Activated naive CD4-positive, alpha-beta T cell treated with anti-CD3 and anti-CD28 coated beads, Interleukin-2, amount 50 U/mL, for 72 hours (primary cell): ENCODE measurements at places on chromosomes 6 and 20. TPM values are rescaled to one million over a fixed set of nuclear protein-coding genes. Genes with fewer than 3 reads are reported as not detected.

DNA sequence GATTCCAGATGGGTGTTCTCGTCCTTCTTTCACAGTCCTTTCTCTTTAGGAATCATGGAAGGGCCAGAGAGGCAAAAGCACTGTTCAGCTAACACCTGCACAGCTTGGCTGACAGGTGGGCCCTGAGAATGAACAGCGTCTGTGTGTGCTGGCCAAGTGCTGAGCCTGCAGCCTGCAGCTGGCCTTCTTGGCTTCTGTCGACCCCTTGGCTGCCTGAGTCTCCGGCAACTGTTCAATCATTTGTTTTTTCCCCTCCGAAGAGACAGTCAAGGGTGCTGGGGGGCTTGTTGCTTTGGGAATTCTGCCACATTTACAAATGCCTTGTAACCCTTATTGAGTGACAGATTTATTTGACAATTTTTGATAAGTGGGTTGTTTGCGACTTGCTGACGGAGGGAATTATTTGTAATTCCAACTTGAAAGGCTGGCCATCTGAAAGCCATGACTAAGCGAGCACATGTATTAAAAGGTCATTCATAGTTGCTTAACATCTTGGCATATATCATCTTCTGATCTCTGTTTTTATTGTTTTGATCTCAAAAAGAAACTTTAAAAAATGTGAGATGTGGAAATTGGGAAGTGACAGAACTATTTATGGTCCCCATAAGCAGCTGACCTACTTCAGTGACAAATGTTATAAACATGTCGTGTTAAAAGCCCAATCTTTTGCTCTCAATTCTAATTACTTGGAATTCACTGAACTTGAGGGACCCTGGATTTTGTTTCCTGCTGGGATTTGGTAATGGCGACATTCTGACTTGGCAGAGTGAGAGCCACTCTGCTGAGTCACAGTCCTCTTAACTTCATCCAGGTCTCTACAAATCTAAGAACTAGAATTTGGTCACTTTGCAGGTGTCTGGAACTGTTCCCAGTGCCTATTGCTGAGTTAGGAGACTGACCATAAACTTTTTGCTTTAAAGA is 41.9 kb upstream of the FERMT1 start:
- DNase-seq: no peak

GRCh38 chr6:22057962-22058361 is 238.9 kb downstream of the PRL start:
- DNase-seq: no peak

DNA sequence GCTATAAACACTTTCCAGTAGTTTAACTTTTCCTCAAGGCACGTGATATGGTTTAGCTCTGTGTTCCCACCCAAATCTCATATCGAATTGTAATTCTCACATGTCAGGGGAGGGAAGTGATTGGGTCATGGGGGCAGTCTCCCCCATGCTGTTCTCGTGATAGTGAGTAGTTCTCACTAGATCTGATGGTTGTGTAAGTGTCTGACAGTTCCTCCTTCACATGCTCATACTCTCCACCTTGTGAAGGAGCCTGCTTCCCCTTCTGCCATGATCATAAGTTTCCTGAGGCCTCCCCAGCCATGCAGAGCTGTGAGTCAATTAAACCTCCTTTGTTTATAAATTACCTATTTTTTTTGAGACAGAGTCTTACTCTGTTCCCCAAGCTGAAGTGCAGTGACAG is 127.9 kb downstream of the DTNBP1 start:
- DNase-seq: no peak

DNA sequence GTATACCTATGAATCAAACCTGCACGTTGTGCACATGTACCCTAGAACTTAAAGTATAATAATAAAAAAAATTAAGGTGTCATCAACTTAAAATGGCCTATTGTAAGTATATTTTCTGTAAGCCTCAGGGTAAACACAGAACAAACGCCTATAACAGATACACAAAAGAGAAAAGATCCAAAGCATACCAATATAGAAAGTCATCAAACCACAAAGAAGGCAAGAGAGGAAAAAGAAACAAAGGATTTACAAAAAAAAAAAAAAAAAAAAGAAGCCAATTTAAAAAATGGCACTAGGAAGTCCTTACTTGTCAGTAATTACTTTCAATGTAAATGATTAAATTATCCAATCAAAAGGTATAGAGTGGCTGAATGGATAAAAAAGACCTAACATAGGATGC is 24.6 kb upstream of the ASF1A start:
- no peak for DNase-seq

- DNase-seq: no peak
Observed at GRCh38 chr6:2733324-2733723, 17.4 kb downstream of the MYLK4 start.

DNA sequence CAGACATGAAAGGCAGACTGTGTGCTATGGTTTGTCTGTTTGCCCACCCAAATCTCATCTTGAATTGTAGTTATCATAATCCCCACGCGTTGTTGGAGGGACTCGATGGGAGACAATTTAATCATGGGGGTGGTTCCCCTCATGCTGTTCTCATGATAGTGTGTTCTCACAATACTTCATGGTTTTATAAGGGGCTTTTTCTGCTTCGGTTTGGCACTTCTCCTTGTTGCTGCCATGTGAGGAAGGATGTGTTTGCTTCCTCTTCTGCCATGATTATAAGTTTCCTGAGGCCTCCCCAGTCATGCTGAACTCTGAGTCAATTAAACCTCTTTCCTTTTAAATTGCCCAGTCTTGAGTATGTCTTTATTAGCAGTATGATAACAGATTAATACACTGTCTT is 47.2 kb upstream of the MICB start:
- DNase-seq: no peak

DNA sequence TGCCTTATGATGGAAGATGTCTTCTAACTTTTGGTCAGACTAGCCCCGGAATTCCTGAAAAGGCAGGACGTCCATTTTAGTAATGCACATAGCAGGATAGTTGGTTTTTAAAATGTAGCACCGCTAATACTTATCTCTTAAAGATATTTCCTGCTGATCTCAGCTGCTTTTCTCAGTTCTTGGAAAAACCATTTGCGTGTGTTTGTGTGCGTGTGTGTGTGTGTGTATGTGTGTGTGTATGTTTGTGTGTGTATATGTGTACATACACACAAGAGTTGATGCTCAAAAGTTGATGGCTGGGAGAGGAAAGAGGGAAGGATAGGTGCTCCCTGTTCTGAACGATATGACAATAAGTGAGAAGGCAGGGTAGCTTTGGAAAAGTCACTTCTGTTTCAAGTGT is 61.7 kb upstream of the SUPT3H start:
- DNase-seq: no peak

DNA sequence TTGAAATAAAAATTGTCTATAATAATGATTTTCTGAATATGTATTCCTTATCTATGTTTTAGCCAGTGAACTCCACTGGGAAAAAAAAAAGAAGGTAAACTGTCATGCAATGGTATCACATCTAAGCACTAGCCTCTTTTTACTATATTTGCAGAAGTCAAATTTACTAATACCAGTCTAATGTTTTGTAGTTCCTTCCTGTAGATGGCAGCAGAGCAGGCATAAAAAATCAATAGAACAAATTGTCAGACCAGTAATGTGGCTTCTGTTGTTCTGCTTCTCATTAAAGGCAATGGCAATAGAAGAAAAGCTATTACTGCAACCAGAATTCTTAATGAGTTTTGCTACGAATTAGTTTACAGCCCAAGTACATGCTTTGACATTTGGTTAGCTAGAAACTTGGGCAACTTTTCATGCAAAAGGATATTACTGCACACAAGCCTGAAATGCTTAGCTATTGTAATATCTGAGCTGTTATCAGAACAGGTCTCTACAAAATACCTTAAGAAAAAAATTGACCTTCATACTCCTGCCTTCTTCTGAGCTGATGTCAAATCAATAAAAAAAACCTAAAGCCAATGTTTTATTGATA is 476.9 kb downstream of the KHDRBS2 start:
- no peak for DNase-seq

GRCh38 chr6:41917528-41917927 is 3.4 kb downstream of the MED20 start:
- DNase-seq: no peak

- no peak for DNase-seq
Observed at GRCh38 chr6:20203561-20204511, 8.4 kb downstream of the MBOAT1 start.

BCKDHB gene
- 15.2 TPM for total RNA-seq

CRISP2 gene
- total RNA-seq: not detected
